COR-L47 (cell line): ENCODE measurements at places on chromosomes 7 and 10.
A peak's percentile ranks its signal among the peaks of the same experiment; 100 is the strongest.

DNA sequence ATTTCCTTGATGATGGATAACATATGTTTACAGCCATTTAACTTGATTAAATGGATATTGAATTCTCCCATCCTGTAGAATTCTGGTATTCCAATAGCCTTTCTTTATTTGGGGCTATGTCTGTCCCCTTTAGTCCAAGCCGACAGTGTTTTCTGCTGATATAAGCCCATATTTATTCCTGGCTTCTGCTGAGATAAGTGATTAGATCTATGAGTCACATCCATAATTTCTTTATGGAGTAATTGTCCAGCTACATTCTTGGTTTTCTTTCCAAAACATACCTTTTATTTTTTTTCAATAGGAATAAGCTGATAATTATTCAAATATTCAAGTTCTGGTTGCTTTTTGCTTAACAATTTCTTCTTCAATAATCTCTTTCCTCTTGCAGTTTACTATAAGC is 106.7 kb downstream of the NRG3 start:
- DNase-seq: no peak

DNA sequence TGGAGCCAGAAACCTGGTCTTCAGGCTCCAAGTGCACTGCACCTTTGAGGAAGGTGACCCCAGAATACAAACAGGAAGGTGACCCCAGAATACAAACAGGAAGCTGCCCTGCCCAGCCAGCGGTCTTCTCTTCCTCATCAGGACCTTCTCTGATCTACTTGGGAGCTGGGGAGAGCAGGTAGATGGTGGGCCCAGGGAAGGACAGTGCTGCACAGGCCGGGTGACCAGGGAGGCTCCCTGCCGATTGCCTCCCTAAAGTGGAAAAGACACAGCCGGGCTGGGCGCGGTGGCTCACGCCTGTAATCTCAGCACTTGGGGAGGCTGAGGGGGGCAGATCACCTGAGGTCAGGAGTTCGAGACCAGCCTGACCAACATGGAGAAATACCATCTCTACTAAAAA is 151.8 kb upstream of the CHST15 start:
- no peak for DNase-seq

DNA sequence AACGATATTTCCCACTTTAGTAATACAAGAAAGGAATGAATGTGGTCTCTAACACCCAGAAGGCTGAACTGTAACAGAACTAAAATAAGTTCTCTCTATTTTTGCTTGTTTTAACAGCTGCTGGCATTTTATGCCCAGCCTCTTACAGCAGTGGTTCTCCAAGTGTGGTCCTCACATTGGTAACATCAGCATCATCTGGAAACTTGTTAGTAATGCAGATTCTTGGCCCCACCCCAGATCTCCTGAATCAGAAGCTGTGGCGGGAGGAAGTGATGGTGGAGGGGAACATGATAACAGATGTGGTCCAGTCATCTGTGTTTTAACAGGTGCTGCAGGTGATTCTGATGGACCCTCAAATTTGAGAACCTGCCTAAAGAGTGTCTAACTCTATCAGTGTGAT is 170.1 kb downstream of the TMEM26 start:
- no peak for DNase-seq

DNA sequence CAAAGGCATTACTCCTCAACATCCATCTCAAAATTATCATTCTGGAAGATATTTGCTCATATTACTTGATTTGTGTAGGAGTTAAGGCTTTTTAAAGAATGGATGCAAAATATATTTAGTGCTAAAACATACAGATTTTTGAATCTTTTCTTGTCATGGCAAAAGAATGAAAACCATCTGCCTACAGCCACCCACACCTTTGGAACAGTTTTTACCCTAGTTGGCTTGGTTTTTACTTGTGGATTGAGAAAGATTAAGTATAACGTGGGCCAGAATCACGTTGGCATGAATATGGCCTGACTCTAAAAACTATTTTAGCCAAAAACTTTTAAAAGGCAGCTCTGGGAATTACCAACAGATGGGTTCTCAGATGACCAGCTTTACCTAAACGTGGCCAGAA is 128.2 kb downstream of the SPAG6 start:
- no peak for DNase-seq

DNA sequence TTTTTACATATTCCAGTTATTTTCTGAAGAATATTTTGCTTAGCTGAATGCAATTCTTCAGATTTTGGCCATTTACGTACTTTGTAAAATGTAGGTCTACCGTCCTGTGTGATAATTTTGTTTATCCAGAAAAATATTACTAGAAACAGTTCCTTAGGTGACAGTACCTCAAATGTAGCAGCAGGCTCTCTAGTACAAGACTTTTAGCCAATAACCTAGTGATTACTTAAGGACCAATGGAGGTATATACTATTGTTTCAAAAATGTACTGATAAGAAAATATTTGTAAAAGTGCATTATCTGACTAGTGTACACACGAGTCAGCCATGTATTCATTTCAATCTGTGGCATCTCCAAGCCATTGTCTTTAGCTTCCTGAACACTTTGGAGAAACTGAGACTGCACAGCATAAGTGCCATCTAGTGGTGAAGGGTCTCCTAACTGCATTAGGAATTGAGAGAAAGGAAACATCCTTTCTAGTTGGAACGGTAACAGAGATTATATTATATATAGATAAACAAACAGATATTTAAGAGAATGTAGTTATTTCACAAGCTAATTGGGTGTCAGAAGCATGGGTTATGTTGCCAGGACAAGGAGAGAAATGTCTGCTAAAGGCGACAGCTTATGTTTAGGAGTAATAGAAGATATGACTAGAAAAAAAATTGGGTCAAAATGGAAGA is 23.7 kb downstream of the RTKN2 start:
- peak; percentile 66 for DNase-seq

GRCh38 chr10:21508706-21509331 is 16.7 kb downstream of the SKIDA1 start:
- no peak for DNase-seq

- DNase-seq: no peak
Measured at GRCh38 chr10:77028042-77028441, 609.6 kb downstream of the KCNMA1 start.

DNA sequence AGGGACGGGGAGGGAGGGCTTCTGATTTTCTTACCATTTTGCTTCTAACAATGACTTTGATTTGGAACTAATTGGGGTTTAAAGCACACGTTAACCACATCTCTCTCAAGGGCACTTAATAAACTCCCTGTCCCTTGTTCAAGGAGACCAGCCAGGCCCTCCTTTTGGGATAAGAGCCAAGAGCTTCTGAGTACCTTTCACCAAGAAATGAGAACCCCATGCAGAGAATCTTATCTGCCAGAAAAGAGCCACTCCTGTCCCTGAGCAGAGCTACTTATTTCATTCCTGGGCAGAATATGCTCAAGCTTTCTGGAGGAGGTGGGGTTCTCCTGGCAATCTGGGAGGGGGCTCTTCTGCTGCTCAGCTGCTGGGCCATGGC is 574.6 kb downstream of the GALNT17 start:
- DNase-seq: no peak

- DNase-seq: no peak
Measured at GRCh38 chr10:120085096-120085796, 192.7 kb downstream of the SEC23IP start.

DNA sequence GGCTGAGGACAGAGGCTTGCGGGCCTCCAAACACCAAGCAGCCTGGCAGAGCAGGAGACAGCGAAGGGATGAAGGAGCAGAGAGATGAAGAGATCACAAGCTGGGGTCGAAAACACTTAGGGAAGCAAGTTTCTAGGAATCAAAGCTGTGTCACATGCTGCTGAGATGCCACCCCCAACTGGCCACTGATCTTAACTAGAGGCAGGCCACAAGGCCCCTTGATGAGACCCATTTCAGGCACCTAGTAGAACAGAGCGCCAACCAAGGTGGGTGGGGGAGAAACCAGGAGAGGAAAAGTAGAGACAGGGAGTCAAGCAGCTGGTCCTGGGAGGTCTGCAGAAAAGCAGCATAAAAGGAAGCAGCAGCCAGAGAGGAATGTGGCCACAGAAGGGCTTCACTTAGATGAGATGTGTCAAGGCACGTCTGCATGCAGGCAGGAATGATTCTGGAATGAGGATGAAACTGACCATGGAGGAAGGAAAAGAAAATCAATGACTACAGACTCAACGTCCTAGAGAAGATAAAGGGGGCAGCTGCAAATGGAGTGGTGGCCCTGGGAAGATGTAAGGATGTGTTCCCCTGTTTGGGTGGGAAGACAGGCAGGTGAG is 85.0 kb upstream of the DDC start:
- DNase-seq: no peak

- no peak for DNase-seq
Measured at GRCh38 chr10:98848361-98848760, 387.3 kb downstream of the HPSE2 start.

DNA sequence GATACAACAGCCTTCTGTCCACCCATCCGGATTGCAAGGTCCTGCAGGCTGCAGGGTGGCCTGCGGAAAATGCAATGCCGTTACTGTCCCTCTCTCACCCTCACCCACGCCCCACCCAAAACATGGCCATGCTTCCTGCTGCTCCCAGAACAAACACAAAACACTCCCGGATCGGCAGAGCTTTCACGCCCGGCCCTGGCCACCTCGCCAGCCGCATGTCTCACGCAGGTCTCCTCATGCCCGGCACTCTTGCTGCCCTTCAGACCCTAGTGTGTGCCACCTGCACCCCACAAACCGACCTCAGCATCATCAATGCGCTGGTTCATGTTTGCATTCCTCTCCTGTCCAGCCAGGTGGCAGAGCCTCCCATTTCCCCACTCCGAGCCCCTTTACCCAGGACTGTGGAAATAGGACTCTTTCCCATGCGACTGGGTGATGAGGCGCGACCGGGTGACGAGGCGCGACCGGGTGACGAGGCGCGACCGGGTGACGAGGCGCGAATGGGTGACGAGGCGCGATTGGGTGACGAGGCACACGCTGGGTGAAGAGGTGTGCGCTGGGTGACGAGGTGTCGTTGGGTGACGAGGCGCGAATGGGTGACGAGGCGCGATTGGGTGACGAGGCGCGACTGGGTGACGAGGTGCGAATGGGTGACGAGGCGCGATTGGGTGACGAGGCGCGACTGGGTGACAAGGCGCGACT is 8.9 kb upstream of the NOM1 start:
- no peak for DNase-seq

GRCh38 chr7:143485094-143485493 is 7.4 kb downstream of the TAS2R41 start:
- DNase-seq: no peak

- DNase-seq: peak; percentile 68
Measured at GRCh38 chr7:130345136-130345535, 520 bp downstream of the CPA5 start.

DNA sequence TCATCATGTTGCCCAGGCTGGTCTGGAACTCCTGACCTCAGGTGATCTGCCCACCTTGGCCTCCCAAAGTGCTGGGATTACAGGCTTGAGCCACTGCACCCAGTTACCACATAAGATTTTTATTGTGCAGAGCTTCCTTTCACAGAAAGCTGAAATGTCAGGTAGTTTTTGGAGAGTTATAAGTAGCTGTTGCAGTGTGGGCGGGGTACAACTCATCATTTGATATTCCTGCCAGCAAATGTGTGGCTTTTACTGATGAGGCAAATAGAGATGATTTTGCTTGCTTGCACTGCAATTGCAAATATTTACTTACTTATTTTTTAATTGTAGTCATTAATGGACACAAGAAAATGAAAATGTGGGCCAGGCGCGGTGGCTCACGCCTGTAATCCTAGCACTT is 32.4 kb downstream of the NKX2-3 start:
- no peak for DNase-seq

DNA sequence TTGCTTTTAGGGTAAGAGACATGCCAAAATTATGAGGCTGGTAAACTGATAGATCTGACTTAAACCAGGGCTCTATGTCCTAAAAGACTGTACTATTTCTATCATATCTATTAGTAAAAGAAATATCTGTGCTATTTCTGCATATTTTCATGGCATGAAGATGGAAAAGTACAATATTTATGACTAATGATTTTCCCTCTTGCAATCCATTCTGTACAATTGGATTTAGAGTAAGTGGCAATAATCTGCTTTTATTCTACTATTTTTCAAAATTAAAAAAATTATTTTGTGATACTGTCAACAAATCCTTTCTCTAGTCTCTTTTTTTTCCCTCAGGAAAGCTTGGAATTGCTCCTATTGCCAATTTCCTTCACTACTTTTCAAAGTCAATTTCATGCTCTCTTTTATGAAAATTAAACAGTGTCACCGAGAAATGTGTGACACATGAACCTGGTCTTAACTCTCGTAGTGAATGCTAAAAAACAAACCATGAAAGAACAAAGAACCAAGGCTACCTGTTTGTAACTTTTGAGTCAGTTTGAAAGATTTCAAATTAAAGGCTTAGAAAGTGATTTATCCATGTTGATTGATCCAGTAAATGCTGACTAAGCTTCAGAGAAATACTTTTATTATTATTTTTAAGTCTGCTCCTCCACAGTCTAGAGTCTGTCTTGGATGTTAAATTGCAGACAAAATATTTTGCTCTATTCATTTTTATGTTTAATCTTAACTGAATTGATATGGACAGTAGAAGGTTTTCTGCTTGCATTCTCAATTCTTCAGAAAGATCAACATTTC is 262.7 kb upstream of the CHRM2 start:
- DNase-seq: no peak

DNA sequence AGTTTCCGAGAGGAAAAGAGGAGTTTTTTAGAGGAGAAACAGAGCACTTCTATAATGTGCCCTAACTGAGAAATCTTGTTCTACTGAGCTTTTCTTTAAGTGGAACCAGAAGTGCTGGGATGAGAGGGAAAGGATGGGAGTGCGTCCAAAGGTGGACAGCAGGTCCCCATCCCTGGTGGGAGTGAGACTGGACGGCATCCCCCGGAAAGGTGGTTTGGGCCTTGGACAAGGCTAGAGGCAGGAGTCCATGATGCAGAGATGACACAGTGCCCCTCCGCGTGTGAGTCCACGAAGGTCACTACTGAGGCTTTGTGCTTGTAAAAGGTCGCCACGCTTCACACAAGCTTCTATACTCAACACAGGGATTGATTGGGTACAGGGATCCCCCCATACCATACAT is 6.1 kb upstream of the EN2 start:
- no peak for DNase-seq

- no peak for DNase-seq
Measured at GRCh38 chr10:79250259-79250658, 97.0 kb upstream of the PPIF start.

- no peak for DNase-seq
Measured at GRCh38 chr7:23931633-23932032, 221.6 kb downstream of the STK31 start.

GRCh38 chr7:112481833-112482670 is 1.3 kb downstream of the LSMEM1 start:
- DNase-seq: no peak

DNA sequence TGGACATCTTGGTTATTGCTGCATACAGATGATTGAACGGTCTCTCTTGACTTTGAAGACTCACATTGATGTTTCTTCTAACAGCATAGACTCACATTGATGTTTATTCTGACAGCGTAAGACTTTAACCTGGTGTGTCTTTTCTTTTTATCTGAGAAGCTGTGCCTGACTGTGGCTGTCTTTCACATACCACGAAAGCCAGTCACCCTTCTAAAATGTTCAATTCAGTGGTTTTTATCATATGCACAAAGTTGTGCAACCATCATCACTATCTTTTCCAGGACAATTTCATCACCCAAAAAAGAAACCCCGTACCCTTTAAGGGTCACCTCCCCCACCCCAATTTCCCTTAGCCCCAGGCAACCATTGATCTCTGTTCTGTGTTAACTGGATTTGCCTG is 24.7 kb downstream of the CELF2 start:
- no peak for DNase-seq
